ENCODE measurements at places on chromosomes 13 and 19.

DNA sequence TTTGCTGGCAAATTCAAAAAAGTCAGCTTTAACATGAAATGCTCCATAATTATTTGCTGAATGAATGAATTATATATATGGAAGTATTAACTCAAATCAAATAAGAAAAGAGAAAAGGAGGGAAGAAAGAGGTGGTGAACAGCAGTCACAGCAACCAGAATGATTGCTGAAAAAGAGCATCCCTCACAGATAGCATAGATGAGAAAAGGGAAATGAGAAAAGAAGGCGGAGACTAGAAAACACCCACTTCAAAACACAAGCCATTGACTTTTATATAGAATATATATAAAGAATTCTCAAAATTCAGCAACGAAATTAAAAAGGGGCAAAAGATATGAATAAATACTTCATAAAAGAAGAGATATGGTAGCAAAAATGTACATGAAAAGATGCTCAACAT lies 75.2 kb downstream of the CAB39L start:
- no peak for DNase-seq

- DNase-seq = peak; percentile 80
Measured at GRCh38 chr13:23794267-23795161, 94.7 kb downstream of the MIPEP start.

DNA sequence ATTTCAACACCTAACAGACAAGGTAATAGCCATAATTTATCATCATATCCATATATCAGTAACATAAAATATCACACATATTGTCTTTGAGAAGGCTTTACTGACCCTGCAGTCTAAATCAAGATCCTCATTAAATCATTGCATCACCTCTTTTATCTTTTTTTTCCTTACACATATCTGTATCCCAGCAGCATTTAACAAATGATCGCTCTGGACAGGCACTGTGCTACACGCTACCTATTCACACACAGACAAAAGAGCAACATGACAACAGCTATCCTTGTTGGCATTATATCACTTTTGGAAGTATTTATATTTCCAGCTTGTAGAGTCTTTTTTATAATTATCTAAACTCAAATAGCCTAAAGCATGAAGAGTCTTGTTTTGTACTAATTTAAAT lies 73.3 kb upstream of the NBEA start:
- no peak for DNase-seq

- no peak for DNase-seq
Measured at GRCh38 chr19:21151460-21151859, 9.6 kb downstream of the ZNF431 start.

GRCh38 chr13:73069206-73069805 lies 10.5 kb downstream of the KLF5 start:
- peak; percentile 23 for DNase-seq

DNA sequence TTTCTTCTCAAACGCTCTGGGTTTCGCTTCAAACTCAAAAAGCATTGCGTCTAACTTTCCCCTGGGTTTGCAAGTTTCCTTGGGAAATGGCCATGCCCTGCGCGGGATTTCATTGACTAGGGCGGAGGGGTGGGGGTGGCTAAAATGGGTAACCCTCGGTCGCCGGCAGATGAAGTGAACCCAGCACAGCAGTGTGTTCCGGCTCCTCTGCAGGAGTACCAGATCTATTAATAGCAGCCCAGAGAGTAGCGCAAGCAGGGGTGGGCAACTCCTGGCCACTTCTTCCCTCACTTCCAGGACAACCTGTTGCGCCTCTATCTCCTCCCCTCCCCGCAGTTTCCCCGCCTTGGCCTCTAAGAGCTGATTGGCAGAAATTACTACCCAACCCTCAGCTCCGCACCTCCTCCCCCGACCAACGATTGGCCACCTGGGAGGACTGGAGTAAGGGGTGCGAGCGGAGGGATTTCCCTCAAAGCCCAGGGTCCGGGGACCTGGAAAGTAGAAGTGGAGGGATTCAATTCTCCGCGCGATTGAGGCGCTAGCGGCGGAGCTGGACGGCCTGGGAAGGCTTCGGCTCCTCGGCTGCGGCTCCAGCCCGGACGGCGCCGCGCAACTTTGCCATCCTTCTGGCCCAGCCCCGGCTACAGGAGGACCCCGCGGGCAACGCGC lies at the start of gene FREM2:
FREM2 (plus strand) TSS at position 501 of the 669 bp plus-strand sequence. CDS start 268 bp downstream, outside the sequence.
- peak; percentile 34 for DNase-seq

DNA sequence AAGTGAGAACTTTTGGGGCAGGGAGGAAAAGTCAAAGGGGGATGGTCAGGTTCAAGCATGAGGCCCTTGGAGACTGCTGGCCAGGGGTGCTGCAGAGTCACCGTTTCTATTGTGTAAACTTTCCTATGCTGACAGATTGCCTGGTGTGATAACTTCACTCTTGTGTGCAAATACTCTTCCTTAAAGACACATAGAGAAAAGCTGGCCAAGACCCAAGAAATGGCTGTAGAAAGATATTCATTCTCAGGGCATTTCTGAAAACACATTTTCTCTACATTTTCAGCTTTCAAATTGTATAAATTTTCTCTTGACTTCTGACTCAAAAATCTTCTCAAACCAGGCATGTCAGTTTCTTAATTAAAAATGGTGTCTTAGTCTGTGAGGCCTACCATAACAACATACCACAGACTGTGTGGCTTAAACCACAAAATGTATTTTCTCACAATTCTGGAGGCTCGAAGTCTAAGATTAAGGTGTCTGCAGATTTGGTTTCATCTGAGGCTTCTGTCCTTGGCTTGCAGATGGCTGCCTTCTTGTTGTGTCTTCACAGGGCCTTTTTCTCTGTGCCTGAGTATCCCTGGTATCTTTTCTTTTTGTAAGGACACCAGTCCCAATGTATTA lies 304.5 kb downstream of the KCNRG start:
- DNase-seq = peak; percentile 52

DNA sequence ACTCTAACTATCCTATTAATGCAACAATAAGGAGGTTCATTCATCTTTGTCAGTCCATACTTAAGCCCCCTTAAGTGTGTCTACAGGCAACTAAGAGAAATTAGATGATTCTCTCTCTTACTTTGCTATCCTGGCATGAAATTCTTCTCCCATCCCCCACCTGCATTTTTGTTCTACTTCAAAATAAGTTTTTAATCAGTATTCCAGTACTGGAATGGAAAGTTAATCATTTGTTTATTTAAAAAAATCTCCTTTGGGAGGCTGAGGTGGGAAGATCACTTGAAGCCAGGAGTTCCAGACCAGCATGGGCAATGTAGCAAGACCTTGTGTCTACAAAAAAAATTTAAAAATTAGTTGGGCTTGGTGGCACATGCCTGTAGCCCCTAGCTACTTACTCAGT lies 222.1 kb downstream of the MZT1 start:
- DNase-seq = no peak

GRCh38 chr13:42272804-42273175 lies 838 bp downstream of the AKAP11 start:
- DNase-seq = peak; percentile 22

DNA sequence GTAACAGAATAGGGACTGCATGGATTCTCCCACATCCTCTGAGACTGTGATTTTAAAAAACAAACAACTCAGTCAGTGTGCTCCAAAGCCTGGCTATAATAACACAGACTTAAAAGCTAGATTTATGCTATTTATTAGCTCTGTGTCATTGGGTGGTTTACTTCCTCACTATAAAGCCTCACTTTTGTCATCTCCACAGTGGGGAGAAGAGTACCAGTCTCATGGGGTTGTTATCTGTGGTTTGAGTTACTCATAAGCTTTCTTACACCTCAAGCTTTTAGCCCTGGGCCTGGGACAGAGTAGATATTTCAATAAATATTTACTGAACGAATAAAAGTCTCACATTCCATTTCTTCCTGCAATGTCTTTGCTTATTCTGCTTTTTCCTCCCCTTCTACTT lies 5.3 kb downstream of the RNASEH2B start:
- peak; percentile 14 for DNase-seq

DNA sequence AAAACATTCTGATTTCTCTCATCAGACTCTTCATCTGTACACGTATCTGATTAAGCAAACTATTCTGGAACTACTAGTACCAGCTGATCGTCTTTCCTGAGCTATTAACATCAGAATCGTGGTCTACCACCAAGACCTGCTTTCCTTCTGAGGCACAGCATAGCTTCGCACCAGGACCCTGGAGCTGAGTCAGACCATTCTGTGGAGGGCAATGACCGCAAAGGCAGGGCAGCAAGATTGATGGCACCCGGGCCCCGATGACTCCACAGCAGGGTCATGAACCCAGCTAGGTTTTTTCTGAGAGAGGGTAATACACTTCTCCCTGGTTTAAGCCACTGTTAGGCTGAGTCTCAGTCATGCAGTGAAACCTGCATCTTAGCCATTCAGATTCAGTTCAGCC lies 158.7 kb upstream of the GPR12 start:
- no peak for DNase-seq
